NCI-H2107 (cell line): ENCODE measurements at places on chromosomes 2 and 18.
A peak's percentile ranks its signal among the peaks of the same experiment; 100 is the strongest.

- no peak for DNase-seq
Measured at GRCh38 chr2:3107567-3107966, 270.1 kb downstream of the EIPR1 start.

DNA sequence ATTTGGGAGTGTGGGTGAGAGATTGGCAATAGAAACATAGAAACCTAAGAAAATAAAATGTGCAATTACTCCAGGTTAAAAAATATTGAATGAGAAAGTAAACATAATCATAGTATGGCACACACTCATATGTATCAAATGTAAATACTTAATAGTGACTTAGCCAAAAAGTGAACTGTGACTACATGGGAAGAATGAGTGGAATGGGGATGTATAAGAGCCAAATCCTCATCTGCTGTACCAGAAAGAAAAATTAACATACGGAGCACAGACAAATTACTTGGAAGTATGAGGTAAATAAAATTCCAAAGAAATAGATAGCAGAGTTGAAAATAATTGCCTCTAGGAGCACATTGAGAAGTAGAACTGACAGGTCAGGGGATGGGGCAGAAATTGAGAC is 4.0 kb downstream of the FLACC1 start:
- DNase-seq, result no peak

DNA sequence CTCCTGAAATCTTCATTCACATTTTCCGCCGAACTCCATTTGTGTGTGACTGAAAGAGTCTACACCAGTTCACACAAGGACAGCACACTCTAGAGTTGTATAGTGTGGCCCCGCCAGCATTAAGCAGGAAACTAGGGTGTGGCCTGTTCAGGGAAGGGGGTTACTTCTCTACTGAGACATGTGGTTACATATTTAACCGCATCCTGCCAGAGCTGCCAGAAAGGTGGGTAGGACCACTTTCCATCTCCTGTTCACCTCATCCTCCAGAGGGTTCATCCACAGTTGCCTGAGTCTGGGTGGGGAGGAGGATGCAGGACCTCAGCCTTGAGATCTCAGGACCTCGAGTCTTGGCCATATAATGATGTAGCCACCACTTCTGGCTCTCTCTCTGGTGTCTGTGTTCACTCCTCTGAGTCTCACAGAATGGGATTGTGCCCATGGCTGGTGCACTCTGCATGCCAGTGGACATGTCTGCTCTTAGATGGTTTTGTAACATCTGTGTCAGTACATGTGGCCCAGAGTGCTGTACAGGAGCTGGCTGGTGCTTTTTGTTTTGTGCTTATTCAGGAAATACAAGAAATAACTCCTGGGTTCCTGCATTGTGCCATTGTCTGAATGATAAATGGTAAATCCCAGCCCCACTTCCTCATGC is 7.7 kb upstream of the SP140L start:
- DNase-seq, result no peak

GRCh38 chr2:159209341-159210306 is 76.9 kb downstream of the WDSUB1 start:
- DNase-seq, result no peak

DNA sequence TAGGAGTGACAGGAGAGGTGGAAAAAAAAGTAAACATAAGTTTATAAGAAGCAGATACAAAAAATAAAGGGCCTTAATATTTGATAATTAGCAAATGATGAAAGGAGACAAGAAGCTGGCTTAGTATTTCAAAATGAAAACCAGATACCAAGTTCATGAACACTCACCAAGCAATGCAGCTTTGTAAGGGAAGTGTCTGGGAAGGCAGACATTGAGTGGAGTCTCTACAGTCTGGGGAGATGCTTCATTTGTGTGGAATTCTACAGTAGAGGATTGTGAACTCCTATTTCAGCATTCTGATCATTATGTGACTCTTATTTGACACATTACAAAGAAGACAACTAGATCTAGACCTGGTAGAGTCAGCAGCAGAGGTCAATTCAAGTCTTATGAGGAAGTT is 1072.7 kb downstream of the DSC3 start:
- DNase-seq, result no peak

DNA sequence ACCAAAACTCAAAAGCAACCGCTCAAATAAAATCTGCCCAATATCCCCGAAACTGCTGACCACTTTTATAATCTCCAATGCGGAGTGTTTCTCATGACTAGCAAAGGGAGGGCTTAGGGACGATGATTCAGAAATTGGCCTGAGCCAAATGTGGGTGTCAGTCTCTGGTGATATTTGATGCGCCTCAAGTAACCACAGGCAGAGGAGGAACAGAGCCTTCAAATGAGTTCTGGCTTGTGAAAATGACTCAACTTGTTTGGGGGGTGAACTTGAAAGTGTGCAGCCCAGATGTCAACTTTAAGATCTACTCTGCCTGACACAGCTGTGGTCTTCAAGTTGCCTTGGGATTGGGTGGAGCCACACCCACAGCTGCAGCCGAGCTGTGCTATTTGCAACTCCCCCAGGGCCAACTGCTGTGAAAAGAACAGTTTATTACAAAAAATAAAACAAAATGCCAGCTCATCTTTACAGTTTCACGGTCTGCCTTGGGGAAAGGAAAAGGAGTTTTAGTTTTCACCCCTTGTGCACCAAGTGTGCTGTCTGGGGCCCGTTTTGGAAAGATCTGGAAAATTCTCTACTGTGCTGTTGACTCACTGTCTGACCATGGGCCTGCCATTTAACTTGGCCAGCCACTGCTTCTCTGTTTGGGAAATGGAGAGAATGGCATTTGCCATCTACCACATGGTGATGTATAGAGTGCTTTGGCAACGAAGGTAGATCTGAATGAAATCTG is 222.1 kb downstream of the MTX2 start:
- no peak for DNase-seq

DNA sequence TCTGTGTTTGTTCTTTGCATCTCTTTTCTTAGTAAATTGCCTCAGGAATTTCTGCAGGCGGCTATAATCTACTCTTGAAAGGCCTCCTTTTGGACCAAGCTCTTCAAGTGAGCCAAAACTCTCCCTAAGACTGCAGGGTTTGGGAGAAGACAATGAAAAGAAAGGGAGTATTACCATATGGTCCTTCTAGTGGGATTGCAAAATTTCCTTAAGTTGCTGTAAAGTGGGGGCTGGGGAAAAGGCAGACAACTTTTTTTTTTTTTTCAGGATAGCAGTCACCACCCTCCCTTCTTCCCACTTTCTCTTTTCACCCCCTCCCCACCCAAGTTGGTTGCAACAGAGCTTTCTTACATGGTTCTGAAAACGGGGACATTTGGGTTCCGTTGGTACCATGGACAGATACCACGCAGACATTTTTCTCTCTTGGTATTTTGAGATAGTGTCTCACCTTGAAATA is 183.7 kb downstream of the FHOD3 start:
- DNase-seq, result no peak

- DNase-seq, result no peak
Measured at GRCh38 chr2:69034122-69034521, 21.1 kb downstream of the ANTXR1 start.

DNA sequence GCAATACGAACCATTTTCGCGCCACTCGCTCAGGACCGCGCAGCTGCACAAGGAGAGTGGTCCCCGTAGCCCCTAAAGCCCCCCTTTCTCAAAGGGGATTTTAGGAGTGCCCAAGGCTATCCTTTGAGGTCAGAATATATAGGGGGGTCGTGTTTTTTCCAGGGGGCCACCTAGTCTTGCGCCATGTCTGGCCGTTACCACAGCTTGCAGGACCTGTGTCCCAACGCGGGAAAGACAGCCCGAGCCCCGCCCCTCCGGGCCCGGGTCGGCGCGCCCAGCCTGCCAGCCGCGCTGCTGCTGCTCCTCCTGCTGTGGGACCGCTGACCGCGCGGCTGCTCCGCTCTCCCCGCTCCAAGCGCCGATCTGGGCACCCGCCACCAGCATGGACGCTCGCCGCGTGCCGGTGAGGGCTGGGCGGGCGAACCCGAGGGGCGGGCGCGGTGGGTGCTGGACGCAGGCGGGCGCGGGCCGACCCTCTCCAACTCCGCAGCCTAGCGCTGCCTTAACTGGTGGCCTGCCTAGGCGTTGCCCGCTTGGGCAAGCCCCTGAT is at the start of gene CDCA7:
CDCA7 (plus strand) TSS at position 291 of the 550 bp plus-strand sequence; CDS start at position 383, 92 bp downstream.
- peak; percentile 50 for DNase-seq

DNA sequence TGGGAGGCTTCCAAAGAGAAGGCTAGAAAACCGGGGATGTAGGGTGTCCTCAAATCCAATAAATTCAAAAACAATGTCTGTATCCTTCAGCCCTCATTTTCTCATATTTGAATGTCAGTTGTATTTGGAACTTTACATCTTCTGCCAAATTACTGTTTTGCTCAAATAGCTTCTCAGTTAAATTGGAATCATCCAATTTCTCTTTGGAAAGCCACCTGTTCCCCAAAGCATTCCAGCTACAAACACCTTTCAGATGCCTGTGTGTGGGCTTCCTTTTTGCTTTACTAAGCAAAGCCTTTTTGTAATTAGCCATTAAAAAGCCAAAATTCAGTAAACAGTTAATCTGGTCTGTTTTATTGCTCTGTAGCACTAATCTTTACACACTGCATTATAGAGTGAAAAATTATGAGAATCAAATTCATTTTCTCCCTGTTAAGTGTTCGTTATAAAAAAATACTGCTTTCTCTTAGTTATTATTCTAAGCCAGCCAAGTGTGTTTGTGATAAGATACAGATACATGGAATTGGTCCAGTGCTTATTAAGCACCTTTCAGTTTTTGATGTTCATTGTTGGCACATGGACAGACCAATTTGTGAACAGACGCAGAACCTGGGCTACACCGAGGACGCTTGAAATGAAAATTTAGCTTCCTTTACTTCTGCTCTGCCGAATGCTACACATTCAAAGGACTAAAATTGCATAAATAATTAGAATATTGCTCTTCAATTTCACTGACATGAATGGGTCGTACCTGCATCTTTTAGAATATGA is 151.6 kb downstream of the RTN4 start:
- no peak for DNase-seq

GRCh38 chr2:96024336-96025193 is 10.2 kb downstream of the GPAT2 start:
- no peak for DNase-seq

DNA sequence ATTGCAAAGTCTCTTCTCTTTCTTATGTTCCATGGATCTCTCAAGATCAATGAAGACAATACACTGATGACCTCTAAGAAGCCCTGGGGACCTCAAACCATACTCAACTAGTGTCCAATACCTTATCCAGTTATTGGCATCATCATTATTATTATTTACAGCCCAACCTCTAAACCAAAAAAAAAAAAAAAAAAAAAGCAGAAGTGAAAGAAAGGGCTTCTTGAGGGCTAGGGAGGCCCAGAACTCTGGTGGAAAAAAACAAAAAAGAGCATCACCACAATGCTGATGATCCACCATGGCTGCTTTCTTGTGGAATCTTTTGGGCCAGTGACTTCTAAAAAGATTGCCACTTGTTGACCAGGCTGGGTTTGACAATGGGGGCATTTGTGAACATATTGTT is 324.9 kb downstream of the LPIN1 start:
- DNase-seq, result no peak

- no peak for DNase-seq
Measured at GRCh38 chr2:201420442-201421113, 30.7 kb downstream of the TRAK2 start.

DNA sequence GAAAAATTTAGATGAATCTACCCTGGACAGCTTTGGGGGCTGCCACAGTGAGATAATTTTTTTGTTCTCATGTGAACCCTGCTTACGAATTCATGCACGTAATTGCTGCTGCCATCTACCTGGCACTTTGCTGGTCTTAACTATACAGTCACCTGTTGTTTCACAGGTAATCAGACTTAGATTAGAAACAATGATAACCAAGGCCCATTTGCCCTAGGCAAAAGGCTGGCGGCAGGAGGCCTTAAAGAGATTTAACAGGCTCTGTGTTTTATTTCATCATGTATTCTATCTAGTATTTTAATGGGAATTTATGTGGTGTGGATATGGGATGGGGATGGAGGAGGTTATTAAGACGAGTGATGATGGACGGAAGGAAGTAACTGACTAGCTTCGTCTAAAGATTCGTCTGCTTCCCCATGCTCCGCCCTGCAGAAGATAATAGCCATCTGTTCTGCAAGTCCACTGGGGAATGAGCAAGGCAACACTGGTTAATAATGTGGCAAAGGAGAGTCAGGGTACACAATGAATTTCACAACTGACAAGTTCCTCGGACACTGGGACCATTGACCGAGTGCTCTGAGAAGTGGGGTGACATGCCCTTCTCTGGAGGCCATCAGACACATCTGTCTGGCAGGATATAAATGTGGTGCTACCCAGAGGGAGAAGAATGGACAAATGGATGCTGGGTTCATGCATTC is 291.8 kb upstream of the TNP1 start:
- DNase-seq, result no peak
